Activated CD8-positive, alpha-beta memory T cell treated with anti-CD3 and anti-CD28 coated beads, Interleukin-2, amount 50 U/mL, for 4 hours (primary cell): ENCODE measurements at places on chromosomes 5 and 9.
A peak's percentile ranks its signal among the peaks of the same experiment; 100 is the strongest.

- peak; percentile 31 for DNase-seq
Observed at GRCh38 chr5:95861864-95862561, 39.5 kb upstream of the GLRX start.

DNA sequence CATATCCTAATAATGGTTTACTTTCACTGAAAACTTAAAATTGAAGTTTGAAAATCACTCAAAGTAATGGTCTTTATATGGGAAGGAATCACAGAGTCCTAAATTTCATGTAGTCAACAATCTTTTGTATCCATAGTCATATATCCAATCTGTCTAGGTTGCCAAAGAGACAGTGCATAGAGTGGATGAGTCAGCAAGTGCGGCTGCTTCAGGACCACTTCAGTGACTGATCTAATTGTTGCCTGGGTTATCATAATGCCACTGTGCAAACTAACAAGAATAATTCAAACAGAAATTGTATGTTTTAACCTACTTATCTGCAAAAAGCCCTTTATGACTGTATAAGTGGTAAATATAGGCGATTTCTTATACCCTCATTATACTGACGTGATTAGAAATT lies 211.3 kb upstream of the PRR16 start:
- DNase-seq: no peak

DNA sequence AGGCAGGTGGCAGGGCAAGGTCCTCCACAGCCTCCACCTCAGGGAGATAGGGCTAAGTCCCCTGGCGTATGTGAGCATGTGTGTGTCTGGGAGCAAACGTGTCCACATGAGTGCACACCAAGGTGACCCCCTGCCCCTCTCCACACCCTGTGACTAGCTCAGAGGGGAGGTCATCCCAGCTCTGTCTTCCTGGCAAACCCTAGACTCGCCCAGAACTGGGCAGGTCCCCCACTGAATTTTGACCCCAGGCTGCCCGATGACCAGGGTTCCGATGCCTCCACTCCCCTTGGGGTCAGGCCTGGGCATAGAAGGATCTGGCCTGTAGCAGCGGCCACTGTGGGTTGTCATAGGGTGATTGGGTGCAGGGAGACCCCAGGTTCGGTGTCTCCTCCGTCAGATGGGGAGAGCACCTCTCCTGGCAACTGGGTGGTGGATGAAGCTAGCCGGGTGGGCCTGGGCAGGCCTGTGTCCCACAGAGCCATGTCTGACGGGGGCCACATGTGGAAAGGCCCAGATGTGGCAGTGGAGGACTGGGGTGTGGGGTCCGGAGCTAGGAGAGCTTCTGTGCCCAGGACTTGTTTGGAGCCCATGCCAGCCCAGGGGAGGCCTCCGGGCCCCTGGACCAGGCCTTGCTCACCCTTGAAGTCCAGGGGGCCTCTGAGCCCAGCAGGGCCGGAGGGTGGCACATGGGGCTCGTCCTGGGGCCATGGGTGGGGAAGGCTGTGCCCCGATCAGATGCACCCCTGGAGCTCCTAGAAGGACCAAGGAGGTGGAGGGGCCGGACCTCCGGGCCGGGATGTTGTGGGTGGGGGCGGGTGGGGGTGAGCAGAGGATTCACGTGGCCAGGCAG lies 6.2 kb downstream of the DIPK1B start:
- DNase-seq: no peak

DNA sequence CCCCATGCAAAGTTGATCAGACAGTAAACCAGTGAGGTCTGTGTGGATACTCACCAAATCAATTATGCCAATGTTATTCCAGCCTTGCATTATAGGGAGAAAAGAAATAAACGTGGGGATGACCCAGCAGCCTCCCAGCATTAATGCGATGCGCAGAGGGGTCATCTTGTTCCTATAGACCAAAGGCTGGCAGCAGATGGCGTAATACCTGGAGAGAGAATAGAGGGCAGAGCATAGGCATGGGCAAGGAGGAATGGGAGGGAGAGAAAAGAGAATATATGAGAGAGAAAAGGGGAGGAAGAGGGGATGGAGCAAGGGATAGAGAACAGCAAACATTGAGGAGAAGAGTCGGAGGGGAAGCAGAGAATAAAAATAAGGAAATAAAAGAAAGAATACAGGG lies 131.2 kb downstream of the HTR4 start:
- no peak for DNase-seq

DNA sequence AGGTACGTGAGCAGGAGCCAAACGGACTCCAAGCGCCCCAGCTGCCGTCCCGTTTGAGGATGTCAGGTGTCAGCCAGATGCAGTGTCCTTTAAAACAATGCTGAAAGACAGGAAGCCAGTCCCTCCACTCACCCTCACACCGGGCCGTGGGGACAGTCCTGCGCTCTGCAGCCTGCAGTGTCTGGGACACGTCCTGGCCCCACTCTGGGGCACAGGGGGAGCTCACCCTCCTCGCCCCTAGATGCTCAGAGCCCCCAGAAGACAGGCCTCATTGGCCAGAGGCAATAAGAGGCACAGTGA lies 79.7 kb downstream of the ZNF354C start:
- no peak for DNase-seq

- no peak for DNase-seq
Observed at GRCh38 chr9:29285818-29286217, 1712.5 kb upstream of the C9orf72 start.

DNA sequence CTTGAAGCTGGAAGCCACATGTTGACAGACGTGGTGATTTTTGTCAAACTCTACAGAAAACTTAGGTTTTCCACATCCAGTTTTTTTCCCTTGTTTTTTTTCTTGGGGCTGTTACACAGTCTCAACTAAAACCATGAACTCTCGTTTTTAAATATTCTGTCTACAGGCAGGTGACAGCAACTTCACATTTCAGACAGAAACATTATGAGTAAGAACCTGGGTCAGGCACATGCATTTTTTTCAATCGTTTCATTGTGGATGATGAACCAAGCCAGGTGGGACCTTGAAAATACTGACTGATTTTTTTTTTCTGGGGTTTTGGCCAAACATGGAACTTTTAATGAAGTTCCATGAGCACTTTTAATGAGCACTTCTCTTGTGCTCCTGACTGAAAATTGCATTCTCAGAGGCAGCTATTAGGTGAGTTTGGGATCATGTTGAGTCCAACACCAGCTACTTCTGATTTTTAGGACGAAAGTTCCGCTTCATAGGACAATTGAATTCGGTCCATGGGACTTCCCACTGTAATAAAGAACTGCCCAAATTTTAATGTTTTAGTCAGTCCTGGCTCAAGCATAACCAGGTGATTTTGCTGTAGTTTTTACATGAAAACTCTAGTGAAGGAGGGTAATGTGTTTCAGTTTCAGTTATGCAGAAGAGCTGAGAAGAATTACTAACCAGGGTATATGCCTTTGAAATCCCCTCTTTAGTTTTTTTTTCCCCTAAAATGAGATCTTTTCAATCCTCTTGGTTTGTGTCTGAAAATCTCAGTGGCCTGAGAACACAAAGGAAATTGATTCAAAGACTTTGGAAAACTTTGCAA lies 93.2 kb upstream of the ADAMTS16 start:
- no peak for DNase-seq

DNA sequence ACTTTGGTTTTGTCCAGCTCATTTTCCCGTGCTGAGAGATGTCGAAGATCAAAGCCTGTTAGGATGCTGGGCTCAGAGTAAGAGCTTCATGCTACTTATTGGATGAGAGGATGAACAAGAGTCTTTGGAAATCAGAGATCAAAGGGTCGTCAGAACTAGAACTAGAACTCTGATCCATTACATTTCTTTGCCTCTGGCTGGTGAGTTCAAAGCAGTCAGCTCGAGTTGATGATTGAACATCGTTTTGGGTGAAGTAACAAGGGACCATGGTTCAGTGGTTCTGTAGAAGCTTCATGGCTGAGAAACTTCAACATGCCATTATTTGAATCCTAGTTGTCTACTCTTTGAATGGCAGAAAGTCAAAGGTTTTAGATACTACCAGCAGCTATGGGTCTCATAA lies 320.3 kb downstream of the ARHGEF28 start:
- no peak for DNase-seq

GRCh38 chr9:113947941-113948340 lies 71.8 kb downstream of the ZNF618 start:
- DNase-seq: no peak

DNA sequence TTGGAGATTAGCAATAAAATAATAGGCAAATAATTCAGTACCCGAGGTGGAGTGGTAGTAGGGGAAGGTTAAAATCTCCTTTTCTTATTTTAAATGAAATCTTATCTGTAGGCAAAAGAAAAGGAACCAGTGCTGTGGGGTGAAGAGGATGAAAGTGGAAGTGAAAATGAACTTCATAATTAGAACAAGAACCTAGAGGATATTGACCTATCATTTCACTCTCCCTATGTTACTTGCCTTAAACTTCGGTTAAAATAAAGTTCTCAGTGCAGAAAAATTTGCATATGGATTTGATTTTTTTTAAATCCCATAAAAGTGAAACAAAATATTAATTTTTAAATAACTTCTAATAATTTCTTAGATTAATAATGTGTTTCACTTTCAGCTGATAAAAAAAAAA lies 1094.9 kb upstream of the C9orf72 start:
- DNase-seq: no peak

DNA sequence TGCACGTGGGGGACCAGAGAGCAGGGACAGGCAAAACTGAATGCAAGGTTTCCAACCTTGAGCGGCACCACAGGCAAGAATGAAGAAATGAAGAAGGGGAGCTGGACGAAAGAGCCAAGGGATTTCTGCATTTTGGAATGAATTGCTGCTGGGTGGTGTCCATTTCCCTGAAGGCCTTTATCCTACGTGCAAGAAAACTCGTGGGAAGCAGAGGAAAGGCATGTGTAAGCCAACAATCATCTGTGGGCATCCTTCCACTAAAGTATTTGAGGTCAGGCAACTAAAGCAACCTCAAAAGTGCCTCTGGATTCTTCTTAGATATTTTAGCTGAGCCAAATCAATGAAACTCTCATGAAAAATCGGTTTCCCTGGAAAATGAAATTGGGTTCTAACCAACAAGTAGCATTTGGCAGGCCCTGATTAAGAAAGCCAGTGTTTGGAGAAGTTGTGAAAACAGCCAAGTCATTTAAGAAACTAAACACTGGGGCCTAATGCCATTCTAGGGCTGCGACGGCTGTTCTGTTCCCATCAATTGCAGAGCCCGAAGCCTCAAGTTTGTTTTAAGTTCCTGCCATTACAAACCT lies 4.7 kb upstream of the TGFBI start:
- no peak for DNase-seq

GRCh38 chr5:161274951-161275350 lies 271.6 kb downstream of the GABRB2 start:
- no peak for DNase-seq

DNA sequence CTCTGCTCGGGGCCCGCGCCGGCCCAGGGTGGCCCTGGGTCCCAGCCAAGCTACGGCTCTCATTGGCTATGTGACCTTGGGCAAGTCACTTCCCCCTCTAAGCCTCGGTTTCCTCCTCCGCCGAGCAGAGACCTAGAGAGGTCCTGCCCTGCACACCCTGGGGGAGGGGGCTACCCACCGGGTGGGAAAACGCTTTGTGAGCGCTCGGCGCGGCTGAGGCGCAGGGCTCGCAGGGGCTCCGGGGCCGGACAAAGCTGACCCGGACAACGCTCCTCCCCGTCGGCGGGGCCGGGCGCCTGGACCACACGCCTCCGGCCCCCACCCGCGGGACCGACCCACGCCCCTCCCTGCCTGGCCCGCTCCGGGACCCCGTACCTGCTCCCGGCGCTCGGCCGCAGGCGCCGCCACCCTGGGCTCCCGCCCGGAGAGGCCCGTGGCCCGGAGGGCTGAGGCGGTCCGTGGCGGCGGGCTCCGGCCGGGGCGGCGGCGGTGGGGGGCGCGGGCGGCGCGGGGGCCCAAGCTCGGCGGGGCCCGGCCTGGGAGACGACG lies 85.7 kb upstream of the MELK start:
- peak; percentile 47 for DNase-seq

DNA sequence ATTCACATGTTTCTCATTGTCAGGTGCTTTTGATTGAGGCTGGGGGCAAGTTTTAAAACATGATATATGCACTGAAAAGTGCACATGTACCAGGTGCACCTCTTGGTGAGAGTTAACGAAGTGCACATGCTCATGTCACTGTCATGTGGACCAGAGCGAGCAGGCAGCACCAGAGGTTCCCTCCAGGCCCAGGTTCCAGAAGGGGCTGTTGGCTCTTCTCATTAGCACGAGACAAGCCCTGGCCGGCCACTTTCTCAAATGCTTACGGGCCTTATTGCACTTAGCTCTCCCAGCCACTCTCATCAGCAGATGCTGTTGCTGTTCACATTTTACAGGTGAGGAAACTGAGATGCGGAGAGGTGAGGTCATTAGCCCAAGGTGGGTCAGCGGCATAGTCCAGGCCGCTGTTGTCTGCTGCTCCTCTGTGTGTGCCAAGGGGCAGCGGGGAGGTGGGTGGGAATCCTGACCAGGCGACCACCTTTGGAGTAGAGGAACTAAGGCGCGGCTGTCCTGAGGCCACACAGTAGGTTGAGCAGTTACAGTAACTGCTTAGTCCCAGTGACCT lies 27.4 kb downstream of the TENT4A start:
- no peak for DNase-seq

DNA sequence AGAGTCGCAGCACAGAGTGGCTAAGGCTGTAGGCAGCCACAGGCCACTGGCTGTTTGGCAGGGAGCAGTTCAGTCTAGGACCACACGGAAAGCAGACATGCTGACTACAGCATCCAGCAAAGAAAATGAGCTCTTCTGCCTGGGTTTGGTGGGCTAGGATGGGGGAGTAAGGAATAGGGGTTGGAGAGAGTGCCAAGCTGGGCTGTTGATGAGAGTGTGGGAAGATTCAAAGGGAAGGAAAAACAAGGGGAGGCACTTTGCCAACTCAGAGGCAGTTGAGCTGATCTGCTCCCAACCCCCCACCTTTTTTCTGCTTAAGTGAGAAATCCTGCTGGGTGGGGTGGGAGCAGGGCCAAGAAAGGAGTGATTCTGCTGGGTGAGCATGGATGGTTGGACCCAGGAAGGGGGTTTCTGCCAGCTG lies 35.9 kb downstream of the SVEP1 start:
- DNase-seq: no peak

DNA sequence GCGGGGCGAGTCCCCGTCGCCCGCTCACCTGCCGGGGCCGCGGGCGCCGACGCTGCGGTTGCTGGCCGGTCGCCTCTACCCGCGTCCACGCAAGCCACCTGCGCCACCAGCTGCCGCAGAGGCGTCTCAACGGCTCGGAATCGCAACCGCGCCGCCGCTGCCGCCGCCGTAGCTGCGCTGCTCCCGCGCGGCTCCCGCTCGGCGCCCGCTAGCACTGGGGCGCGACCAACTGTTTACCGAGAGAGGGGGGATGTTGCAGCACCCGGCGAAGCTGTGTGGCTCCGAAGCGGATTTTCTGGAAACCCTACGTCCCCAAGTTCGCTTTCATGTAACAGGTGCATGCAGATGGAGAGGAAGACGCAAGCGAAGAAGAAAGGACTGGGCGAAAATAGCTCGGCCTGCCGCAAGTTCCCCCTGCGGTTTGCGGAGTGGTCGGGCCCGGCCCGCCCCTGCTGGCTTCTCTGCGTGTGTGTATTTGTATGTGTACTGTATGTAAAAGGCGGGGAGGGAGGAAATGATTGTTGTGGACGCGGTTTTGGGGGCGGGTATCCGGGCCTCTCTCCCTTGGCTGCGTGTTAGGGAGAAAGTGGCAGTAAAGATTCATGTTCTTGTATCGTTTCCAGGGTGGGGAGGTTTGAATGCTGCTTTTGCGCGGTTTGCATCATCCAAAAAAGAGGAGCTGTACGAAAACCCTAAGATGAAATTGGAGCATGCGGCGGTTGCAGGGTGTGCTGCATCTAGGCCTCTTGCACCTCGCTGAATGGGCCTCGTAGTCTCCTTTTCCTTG lies at the start of gene PSIP1:
Gene PSIP1, minus strand, starts transcription at position 182 of the 787 bp plus-strand sequence. CDS start 782 bp downstream, outside the sequence.
- DNase-seq: peak; percentile 80
